ENCODE measurements at places on chromosomes 7 and 10.

- DNase-seq: no peak
Measured at GRCh38 chr10:58219875-58220274, 47.8 kb downstream of the IPMK start.

GRCh38 chr10:71187197-71187596 lies 25.2 kb upstream of the UNC5B start:
- DNase-seq: no peak

DNA sequence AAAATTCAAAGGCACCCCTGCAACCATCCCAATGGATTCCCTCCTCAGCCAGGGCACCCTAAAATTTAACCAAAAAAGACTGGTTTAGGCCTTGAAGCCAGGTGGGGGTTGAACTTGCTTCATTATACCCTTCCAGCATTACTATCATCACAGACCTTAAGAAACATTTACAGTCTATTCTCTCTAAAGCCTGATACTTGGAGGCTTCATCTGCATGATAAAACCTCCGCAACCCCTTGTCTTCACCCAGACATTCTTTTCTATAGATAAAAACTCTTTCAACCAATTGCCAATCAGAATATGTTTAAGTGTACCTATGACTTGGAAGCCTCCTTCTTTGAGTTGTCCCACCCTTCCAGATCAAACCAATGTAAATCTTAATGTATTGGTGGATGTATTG lies 17.9 kb downstream of the AVL9 start:
- no peak for DNase-seq

GRCh38 chr10:117545141-117546019 lies 2.8 kb downstream of the EMX2 start:
- DNase-seq: no peak

DNA sequence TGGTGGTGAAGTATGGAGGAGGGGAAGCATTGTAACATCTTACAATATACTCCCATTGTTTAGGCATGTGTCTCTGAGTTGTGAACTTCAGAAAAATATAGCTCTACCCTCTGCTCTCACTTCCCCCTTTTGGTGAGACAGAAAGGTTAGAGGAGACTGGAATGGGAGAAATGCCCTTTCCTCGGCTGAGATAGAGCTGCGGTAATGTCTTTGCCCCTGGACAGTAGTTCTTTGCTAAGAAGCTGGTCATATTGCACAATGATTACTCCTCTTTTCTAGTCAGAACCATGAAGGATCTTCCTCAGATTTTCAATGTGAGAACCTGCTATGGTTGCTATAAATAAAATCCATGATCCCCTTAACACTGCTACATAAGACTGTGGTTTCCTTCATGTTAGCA lies 171.0 kb downstream of the SEM1 start:
- no peak for DNase-seq

- no peak for DNase-seq
Measured at GRCh38 chr7:74236284-74236683, 17.9 kb downstream of the RFC2 start.

- no peak for DNase-seq
Measured at GRCh38 chr10:97062456-97062855, 123.3 kb downstream of the SLIT1 start.

GRCh38 chr10:2456834-2457233 lies 610.5 kb upstream of the PFKP start:
- no peak for DNase-seq

- DNase-seq: no peak
Measured at GRCh38 chr10:49290607-49291006, 8.4 kb upstream of the C10orf71 start.

Measured in anterior cingulate cortex (tissue), 58 donors.